Suprapubic skin (tissue), 4 donors: ENCODE measurements at places on chromosomes 1 and 21. TPM values are rescaled to one million over a fixed set of nuclear protein-coding genes. Genes with fewer than 3 reads are reported as not detected.

- no peak for DNase-seq
Observed at GRCh38 chr1:237139732-237140131, 97.7 kb downstream of the RYR2 start.

- DNase-seq = no peak
Observed at GRCh38 chr21:31216206-31216605, 127.9 kb downstream of the TIAM1 start.

GRCh38 chr21:34243562-34243961 is 120.2 kb upstream of the KCNE2 start:
- DNase-seq = no peak

C1orf115 gene
- total RNA-seq = 11.1 TPM
